ENCODE measurements at places on chromosomes 2 and 18.

- no peak for DNase-seq
These were observed 97.0 kb upstream of the ATL2 start for GRCh38 chr2:38474021-38474456.

- DNase-seq: no peak
These were observed 90.6 kb downstream of the APOB start for GRCh38 chr2:20953146-20953824.

DNA sequence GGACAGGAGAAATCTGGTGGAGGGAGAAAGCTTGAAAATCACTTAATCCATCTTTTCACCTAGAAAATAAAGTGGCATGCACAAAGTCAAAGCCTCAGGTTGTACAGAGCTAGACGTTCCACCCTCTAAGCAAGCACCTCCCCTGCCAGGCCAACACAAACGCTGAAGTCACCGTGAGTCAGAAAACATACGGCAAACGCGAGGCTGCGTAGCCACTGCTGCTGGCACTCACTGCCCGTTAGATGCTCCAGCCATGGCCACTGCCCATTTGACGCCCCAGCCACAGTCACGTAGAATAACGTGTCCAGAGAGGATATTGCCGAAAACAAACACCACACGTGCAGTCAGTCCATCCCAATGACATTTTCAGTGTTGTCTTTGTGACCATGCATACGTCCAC is 209.7 kb upstream of the PXDN start:
- no peak for DNase-seq

GRCh38 chr18:77014538-77014937 is 118.0 kb downstream of the MBP start:
- no peak for DNase-seq

DNA sequence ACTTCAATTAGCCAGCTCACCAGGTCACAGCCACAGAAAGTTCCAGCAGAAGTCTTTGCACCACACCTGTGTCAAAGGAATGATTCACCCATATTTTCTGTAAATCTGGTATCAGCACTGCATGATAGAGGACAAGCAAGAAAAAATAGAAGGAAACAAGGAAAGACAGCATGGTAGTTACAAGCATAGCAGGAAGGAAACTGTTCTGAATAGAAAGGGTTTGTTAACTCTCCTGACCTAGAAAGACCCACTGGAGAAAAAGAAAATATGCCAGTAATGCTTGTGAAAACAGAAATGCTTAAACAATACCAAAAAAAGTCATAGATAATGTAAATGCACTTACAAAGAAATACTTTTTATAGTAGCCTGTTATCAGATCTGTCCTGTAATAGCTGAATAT is 40.8 kb downstream of the SCRN3 start:
- no peak for DNase-seq

GRCh38 chr2:104698276-104698675 is 155.6 kb upstream of the POU3F3 start:
- no peak for DNase-seq

GRCh38 chr2:36607947-36608346 is 10.0 kb upstream of the FEZ2 start:
- DNase-seq: no peak

DNA sequence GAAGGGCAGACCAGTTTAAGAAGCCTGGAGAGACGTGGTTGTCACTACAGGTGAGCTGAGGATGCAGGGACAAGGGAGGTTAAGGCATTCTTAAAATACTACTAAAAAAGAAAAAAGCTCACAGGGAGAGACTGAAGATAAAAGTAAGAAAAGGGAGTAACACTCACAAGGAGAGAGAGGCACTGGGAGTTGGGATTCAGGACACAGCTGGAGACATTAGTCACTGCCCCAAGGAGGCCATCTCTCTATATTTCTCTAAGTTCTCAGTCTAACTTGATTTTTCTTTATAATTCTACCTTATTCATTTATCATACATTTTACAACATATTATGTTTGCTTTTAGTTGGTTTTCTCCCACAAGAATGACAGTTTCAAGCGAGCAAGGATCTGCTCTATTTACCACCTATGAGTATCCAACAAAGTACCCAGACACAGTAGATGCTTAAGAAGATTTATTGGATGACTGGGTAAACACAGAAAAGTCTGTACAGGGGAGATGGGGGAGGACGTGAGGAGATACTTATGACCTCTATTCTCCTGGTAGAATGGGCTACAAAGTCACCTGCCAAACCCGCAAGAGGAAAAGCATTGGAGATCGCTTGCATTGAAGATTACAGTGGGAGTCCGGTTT is 2.2 kb downstream of the SERPINE2 start:
- DNase-seq: no peak

DNA sequence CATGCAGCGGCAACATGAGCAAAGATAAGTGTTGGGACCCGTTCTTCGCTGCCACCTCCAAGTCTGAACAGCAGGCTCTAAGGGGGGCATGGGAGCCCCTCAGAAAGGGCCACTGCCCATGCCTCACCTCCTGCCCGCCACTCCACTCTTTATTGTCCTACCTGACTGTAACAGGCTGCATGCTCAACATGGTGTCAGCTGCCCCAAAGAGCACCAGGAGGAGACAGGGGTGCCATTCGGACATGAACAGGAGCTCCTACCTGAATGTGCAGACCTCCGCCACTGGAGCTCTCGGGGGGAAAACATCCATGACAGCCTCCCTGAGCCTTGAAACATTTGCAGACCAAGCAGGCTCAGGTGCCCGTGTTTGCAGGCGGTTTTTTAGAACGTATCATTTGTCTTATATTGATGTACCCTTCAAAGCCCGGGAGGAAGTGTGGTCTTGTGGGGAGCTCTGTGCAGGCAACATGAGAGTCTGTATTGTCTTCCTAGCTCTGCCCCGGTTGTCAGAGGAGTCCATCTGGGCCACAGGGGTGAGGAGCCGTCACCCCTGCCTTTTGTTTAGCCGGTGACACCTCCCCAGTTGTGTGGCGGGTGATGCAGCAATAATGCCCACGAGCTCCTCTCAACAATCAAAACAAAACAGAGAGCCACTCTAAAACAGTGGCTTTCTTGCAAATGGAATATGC is 35.1 kb upstream of the CD8A start:
- peak; percentile 29 for DNase-seq

DNA sequence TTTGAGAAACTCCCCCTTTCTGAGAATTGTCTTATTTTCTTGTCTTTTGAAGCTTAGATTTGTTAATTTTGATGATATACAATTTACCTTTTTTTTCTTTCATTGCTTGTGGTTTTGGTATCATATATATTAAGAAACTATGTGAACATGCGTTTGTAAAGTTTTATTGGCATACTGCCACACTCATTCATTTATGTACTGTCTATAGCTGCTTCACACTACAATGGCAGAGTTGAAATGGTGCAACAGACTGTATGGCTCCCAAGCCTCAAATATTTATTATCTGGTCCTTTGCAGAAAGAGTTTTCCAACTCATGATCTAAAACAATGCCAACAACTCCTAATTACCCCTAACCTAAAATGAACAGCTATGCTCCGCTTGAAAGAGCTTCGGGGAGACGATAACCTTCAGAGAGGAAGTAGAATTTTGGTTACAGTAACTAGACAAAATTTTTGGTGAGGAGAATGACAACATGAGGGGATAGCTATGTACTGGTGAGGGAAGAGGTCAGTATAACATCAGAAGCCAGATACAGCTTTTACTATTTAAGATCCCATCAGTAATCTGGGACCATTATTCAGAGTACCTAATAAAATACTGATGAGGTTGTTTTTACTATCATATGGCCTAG is 16.1 kb downstream of the PPP3R1 start:
- no peak for DNase-seq

- DNase-seq: no peak
These were observed 467.2 kb downstream of the SPAG16 start for GRCh38 chr2:213751446-213751845.

DNA sequence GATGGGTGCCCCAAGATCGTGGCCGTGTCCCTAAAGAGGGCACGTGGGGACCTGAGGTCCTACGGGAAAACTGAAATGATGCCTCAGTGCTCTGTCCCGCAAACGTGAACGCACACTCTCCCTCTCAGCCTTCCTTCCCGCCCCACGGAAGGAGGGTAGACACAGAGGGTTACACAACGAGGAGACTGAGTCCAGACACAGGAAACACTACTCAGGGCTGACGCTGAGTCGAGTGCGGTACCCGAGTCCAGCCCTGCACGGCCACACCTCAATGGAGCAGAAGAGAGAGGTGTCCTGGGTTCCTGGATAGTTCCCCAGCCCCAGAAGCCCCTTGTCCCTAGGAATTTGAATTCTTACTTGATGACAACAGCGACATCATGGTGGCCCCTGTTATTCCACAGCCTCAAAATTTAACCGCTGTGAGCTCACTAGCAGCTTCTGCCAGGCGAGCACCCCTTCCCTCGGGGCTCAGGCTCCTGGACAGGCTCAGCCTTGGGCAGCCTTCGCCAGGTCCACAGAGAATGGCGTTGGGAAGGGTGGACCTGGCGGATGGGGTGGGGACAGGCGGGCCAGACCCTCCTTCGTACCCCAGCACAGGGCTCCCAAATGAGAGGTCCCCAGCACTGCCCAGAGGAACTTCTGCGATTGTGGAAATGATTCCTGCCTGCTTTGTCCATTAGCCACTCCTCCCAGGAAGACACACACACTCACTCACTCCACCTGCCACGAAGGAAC is 980 bp upstream of the RNPEPL1 start:
- DNase-seq: peak; percentile 71

- no peak for DNase-seq
These were observed 71.8 kb downstream of the MGAT5 start for GRCh38 chr2:134325696-134326095.

DNA sequence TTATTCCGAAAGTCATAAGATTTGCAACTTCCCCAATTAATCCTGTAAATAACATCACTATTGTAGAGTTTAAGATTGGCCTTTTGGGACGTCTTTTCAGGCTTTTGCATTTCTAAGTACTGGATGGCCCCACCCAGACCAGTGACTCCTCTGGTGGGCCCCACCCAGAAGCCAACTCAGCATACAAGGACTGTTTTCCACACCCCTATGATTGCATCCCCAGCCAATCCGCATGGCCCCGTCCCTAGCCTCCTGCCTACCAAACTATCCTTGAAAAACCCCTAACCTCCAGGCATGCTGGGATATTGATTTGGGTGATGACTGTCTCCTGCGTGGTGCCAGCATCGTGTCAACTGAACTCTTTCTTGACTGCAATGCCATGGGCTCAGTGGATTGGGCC is 24.5 kb upstream of the TGIF1 start:
- no peak for DNase-seq

DNA sequence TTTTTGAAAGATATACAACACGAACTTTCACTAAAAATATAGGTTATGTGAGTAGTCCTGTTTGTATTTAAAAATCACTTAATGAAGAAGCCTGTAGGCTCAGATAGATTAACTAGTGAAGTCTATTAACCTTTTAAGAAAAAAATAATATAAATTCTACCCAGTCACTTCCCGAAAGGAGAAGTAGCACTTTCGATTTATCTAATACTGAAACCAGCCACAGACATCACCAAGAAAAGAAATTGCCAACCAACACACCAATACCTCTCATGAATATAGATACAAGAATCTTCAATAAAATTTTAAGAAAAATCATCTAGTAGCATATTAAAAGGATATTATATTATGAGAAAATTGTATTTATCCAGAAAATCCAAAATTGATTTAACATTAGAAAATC is 160.5 kb downstream of the GALNT13 start:
- DNase-seq: no peak

DNA sequence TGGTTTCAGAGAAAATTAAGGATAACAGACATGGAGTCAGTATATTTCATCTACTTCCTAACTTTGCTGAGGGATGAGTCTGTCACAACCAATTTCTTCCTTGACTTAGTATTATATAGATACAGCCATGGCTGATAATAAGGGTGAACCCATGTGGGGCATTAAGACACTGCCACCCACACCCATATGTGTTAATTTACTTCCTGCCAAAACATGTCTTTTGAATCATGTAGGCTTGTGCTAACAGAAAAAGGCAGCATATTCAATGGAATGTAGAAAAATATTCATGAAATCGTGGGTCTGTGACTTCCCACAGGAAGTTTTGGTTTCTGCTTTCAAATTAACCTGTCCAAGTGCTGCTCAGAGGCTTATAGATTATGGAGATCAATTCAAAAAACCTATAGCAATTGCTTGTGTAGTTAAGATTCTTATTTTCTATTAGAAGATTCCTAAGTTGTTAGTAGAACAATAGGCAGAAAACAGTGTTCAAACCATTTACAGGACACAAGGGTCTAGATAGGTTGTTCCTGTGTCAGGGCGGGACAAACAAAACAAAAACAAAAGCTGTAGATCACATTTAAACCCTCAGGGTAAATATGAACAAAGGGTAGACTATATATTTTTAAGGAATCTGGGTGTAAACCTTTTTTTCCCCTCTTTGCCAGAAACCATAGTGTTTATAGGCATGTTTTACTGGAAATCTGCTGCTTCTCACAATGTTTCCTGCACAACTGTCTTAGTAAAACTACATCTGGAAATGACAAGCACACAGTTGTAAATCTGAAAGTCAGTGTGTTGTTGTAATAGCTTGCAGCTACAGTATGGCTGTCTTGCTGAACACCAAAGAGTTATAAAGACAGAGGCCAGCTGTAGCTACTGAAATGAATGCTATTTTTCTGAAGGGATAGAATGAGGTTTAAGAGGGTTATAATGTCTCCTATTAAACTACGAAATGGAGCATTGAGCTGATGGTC is 691.2 kb downstream of the EPHA4 start:
- no peak for DNase-seq

- no peak for DNase-seq
These were observed 17.6 kb downstream of the SATB2 start for GRCh38 chr2:199440118-199440517.

- DNase-seq: no peak
These were observed 77.6 kb downstream of the MEP1B start for GRCh38 chr18:32267463-32267862.

DNA sequence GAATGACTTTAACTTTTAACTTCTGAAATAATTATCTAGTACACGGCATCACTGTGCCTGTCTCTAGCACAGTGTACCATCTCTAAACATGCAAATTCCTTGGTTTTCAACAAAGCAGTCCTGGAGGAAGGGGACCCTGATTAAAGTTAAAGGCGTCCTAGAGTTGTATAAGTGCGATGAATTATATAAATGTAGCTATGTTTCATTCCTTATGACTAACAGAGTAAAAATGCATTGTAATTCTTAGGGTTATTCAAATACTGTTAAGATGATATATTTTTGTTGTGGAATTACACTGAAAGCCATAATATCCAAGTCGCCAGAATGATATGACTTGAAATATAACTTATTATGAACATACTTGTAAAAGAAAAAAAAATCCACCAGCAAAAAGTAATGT is 544.9 kb upstream of the LINC00305 start:
- DNase-seq: no peak

Measured in CD4-positive, alpha-beta T cell treated with Interleukin-17A for 4 hours (primary cell).